ENCODE measurements at places on chromosomes 4 and X.

GRCh38 chr4:176002007-176002613 lies 63.5 kb upstream of the WDR17 start:
- DNase-seq: no peak

- DNase-seq: no peak
Measured at GRCh38 chrX:8684201-8684965, 47.6 kb downstream of the ANOS1 start.

DNA sequence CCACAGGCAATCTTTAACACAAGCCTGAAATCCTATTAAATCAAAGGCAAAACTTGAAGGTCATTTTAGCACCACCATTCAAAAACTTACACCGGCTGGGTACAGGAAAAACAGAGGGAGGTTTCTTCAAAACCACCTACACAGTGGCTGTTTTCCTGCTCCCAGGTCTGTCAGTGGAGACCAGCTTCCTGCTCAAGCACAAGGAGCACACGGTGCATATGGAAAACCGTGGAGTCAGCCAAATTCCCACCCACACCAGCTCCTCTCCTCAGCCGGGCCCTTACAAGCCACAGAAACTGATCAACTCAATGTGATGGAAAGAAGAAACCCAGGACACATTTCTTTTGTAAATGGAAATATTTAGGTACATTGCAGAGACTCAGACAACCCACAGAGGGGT lies 14.3 kb upstream of the FAM241A start:
- no peak for DNase-seq

DNA sequence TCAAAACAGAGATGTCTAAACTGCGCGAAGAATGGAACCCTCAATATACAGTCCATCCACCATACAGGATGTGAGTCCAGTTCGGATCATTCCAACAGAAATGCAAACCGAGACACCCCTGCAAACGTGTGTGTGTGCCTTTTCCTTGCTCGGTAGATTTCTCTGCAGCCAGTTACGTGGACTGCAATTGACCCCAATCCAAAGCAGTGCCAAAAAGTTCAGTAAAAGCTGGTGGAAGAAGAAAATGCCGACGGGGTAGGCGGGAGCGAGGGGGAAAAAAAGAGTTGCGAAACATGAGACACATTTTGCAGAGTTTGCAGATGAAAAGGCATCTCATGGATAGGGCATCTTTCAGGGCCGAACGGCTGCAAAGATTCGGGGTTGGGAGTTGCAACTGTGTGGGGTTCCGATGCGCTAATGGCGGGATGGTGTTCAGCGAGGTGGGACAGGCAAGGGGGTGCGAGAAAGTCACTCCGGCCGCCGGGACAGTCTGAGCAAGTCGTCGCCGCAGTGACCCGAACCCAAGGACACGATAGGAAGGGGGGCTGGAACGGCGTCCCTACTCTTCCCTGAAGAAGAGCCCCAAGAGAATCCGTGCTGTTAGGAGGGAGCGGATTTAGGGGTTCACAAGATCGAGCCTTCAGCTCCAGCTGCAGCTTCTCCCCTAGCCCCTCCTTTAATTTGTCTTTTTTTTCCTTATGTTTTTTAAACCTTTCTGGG lies 3.8 kb downstream of the PHOX2B start:
- DNase-seq: no peak

GRCh38 chr4:20248155-20248558 lies 3.5 kb upstream of the SLIT2 start:
- no peak for DNase-seq

- no peak for DNase-seq
Measured at GRCh38 chr4:128346054-128346716, 58.6 kb upstream of the PGRMC2 start.

DNA sequence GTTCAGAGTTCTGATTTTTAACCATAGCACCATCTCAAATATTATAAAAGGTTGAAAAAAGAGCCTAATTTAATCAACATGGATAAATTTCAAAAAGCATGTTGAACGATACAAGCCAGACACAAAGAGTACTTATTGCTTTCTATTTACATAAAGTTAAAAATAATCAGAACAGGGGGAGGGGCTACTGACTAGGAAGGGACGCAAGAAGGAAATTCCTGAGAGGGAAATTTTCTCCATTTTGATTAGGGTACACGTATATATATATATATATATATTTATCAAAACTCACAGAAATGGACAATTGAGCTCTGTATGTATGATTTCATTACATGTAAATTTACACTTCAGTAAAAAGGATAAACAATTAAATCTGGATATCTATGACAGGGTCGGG lies 482 bp upstream of the MBTPS2 start:
- DNase-seq: no peak

DNA sequence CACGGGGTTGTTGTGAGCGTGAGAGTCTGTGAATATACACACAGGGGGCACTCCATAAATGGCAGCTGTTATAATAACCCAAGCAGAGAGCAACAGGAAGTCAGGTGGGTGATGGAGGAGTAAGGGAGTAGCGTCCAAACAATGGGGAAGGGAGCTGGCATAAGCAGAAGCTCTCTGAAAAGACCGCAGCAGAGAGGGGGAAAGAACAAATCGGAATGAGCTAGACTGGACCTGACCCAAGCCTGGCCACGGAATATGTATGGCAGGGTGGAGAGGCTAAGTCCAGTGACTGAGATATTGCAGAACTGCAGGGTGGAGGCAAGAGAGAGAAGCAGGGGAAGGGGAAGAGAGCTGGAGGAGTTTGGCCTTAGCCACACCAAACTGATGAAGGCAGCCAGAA lies 6.5 kb upstream of the GJB1 start:
- DNase-seq: no peak

GRCh38 chrX:53813670-53814440 lies 127.3 kb upstream of the HUWE1 start:
- DNase-seq: no peak

GRCh38 chrX:136754651-136755050 lies 26.1 kb downstream of the ARHGEF6 start:
- DNase-seq: no peak

- no peak for DNase-seq
Measured at GRCh38 chrX:129872524-129872923, 28.8 kb upstream of the ZDHHC9 start.

- no peak for DNase-seq
Measured at GRCh38 chrX:41824551-41824950, 98.8 kb downstream of the CASK start.

DNA sequence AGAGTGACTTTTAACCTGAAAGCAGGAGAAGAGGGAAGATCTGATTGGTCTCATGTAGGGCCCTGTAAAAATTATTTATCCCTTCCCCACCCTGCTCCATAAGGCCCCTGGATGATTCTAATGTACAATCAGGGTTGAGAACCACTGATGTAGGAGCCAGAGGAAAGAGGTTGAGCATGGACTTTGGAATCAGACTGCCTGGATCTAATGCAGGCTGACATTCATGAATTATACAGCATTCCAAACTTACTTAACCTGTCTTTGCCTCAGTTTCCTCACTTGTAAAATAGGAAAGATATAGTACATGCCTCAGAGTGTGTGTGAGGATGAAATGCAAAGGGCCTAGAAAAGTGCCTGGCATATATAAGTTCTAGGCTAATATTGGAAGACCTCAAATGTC lies 47.0 kb downstream of the STX18 start:
- no peak for DNase-seq

DNA sequence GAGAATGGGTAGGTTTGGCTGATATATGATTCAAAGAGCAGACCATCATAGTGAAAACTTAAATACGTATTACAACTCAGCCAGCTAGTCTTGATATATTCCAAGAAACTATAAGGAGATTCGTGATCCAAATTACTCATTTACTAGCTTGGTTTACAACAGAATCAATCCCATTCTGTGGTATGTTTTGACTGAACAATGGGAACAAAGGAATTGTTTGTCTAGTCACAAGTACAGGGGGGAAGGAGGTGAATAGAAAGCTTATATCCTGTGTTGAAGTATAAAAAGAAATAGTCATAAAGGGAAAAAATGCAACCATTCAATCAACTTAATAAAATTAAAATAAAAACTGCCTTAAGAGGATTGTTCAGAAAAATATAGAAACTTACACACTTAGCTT lies 17.0 kb downstream of the C4orf54 start:
- DNase-seq: no peak

DNA sequence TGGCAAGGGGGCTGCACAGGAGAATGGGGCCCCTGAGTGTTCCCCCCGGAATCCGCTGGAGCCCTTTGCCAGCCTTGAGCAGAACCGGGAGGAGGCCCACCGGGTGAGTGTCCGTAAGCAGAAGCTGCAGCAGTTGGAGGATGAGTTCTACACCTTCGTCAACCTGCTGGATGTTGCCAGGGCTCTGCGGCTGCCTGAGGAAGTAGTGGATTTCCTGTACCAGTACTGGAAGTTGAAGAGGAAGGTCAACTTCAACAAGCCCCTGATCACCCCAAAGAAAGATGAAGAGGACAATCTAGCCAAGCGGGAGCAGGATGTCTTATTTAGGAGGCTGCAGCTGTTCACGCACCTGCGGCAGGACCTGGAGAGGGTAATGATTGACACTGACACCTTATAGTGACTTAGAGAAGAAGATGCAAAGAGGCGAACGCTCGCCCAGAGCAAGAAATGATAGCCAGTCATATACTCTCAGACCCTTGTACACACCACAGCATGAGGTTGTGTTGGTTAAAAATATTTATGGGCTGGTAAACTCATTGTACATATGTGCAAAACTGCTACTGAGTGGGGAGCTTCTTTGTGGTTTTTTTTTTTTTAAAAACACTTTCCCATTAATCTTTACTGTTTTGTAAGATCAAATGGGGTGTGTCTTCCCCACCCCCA lies 52.5 kb downstream of the JADE1 start:
- no peak for DNase-seq

- DNase-seq: no peak
Measured at GRCh38 chr4:1985780-1986577, 22.8 kb downstream of the NELFA start.

DNA sequence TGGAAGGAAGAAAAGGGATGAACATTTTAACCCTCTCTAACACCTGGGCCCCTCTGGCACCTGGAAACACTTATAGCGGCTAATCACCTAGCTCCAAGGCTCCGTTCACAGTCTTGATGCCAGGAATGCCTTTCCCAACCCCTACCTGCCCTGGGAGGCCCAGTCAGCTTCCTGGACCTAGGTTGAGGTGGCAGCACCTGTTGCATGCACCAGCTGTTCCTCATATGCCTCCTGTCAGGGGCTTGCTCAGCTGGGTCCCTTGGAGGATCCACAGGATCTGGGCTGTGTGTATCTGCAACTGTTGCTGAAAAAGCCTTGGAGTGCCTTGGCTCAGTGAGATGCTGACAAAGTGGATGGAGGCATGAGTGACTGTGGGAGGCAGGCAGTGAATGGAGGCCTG lies 4.4 kb downstream of the CFP start:
- no peak for DNase-seq

- no peak for DNase-seq
Measured at GRCh38 chr4:173535957-173536356, 5.9 kb upstream of the HAND2 start.

GRCh38 chrX:132710656-132711155 lies 221.9 kb upstream of the MBNL3 start:
- no peak for DNase-seq

DNA sequence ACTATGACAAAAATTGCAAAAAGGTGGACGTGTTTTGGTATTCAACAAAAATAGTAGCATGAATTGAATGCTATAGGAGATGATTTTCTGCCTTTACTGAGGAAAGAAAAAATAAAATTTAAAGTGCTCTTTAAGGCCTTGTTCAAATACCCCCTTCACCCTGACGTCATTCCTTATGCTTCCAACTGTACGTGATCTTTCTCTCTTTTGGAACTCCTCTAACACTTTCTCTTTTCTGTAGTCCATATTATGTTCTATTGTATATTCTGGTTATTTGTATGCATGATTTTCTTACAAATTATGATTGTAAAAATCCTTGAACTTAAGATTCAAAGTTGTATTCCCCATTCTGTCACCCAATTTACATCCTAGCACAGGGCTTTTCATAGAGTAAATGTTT lies 100.5 kb downstream of the POU4F2 start:
- no peak for DNase-seq

GRCh38 chr4:117874216-117874615 lies 160.1 kb upstream of the NDST3 start:
- DNase-seq: no peak

DNA sequence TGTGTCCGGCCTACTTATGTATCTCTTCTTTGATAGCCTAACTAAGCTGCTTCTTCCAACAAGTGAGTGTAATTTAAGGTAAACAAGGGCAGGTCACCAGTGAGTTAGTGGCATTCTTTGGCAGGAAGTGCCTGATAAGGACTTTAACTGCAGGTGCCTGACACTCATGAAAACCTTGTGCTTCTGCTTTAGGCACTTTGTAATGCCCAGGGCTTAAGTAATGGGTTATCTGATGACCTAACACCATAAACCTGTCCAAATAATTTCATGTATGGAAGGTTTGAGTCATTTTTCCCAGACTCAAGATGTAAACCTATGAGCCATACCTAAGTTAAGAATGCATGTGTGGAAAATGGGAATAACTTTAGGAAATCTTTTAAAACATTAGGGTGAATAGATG lies 43.0 kb downstream of the BCOR start:
- no peak for DNase-seq

DNA sequence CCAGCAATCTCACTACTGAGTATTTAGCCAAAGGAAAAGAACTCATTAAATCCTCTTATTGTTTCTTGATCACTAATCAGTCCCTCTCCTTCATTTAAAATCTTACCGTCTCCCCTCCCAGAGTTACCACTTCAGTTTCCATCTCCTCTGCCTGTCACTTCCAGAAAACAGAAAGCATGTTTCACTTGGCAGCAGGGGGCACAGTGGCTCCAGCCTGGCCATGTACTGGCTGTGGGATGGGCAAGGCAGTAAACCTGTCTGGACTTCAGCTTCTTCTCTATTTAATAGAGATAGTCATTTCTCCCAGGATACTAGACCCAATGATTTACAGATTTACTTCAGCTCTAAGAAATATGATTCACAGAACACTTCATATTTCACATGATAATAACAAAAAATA lies 63.2 kb downstream of the CD40LG start:
- no peak for DNase-seq

- DNase-seq: no peak
Measured at GRCh38 chr4:157957905-157958304, 214.9 kb downstream of the GASK1B start.

DNA sequence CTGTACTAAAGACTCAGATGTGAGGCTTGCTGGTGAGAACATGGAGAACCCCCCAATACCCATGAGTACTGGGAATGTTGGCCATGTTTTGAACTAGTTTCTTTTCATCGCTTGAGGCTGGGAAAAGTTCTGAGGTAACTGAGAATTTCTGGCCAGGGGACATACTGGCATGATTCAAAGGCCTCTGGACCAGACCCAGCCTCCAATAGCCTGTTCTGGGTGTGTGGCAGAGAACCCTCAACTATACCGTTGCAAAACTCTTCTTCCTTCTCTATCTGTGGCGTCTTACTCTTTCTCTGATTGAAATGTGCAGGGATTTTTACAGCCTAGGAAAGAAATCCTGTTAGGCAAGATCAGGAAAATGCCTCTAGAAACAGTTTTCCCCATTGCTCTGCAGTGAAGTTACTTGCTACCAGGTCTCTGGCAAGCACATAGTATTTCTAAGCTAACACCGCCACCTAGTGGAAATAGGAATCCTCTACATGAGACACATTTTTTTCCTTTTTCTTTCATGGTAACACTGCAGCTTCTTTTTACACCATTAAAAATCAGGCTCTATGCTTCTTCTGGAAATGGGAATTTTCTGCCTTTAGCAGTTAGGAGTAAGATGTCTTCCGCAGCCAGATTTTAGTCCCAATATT lies 170.7 kb upstream of the ZCCHC13 start:
- no peak for DNase-seq
